ENCODE measurements at places on chromosomes 12 and 14.

GRCh38 chr12:131698286-131698685 lies 12.6 kb upstream of the SFSWAP start:
- no peak for DNase-seq

DNA sequence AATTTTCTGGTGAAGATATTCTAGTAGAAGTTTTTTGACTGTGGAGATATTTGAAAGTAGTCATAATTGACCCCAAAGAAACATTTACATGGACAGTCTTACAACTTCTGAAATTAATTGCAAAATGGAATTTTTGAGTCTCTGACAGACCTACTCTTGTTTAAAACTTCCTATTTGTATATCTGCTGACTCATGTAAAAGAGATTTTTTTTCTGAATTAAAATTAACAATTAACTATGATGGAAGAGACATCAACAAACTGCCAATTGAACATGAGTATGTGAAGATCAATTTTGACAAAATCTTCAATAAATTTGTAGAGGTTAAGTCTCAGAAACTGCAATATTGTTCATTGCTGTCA lies 108.5 kb upstream of the MAX start:
- no peak for DNase-seq

DNA sequence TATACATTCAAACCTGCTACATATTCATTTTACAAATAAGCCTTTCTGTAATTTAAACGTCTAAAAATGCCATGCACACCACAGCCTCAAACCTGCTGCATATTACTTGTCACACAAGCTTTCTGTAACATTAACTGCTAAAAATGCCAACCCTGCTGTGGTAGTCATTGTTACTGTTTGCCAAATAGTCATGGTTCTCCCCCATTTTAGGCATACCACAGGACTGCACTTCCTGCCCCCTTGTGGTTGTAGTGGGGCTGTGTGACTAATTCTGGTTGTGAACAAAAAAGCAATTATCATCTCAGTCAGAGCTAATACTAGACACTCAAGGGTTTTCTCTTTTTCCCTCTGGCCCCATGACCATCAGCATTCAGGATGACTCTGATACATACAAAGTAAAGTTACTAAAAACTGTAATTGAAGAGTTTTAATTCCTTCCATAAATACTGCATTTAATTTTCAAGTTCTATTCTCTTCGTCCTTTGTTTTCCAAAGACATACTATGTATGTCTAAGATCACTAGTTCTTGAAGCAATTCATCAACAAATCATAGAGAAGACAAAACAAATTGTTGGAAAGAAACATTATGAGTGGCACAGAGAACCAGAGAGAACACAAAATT lies 5.7 kb upstream of the SLC35F4 start:
- peak; percentile 87 for DNase-seq

DNA sequence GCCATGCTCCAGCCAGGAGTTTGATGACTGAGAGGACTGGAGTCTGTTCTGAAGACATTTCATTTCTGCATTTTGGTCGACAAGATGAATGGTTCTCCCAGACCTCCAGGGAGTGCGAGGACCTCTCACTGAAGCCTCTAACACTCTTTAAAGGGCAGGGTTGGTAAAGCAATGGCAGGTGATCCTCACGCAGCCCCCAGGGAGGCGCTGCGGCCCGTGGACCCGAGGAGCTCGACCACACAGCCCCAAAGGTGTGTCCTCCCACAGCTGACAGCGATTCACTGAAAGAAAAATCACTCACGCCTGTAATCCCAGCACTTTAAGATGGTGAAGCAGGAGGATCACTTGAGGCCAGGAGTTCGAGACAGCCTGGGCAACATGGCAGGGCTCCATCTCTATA lies 183.8 kb upstream of the SFSWAP start:
- DNase-seq: no peak

DNA sequence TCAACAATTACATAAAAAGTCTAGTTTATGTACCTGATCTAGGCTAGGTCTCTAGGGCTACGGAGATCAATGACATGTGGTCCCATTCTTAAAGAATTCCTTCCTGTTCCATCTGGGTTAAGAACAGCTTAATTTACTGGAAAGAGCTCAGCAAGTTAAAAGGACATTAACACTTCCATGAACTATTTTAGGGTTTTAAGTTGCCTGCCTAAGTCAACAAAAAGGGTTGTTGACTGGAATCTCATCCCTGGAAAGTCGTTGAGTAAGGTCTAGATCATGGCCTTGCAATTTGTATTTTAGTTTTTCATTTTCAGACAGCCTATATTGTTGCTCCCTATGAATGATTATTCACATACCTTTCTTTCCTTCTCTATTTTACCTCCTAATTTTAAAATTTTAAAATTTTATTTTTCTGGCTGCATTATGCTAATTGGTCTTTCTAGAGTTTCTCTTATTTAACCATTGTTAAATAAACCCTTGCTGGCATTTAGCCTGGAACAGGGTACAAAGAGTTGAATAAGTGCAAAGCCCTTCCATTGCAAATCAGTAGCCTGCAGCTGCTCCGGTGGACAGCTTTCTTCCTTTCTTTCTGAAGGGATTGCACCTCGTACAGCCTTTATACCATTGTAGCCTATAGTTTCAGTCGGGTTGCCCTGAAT lies 66.3 kb downstream of the VRK1 start:
- DNase-seq: no peak

GRCh38 chr14:73833530-73834260 lies 17.9 kb upstream of the PTGR2 start:
- DNase-seq: no peak

GRCh38 chr12:51759175-51759574 lies 89.3 kb downstream of the FIGNL2 start:
- no peak for DNase-seq

- peak; percentile 62 for DNase-seq
These were observed 20.6 kb upstream of the ITGA5 start for GRCh38 chr12:54439521-54440255.

- DNase-seq: no peak
These were observed 25.0 kb downstream of the GALNT8 start for GRCh38 chr12:4745249-4745648.

- no peak for DNase-seq
These were observed 111.2 kb downstream of the CAPZA3 start for GRCh38 chr12:18849080-18849479.

DNA sequence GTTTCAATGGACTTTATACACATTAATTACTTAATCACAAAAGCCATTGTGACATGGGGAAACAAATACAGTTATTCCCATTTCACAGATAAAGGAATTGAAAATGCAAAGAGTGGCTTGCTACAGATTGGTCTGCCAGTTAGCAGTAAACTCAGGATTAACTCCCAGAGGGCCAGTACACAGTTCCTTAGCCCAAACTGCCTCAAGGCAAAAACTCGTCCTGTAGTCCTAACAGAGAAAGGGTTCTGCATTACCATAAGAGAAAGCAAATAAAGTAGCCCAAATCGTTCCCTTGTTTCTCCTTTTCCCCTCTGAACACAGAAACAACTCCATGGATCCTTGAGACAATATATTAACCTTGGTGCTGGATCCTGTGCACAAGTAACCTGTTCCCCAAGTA lies 274.4 kb downstream of the LRIG3 start:
- DNase-seq: no peak

- no peak for DNase-seq
These were observed 113.2 kb downstream of the CAND1 start for GRCh38 chr12:67382241-67382871.

DNA sequence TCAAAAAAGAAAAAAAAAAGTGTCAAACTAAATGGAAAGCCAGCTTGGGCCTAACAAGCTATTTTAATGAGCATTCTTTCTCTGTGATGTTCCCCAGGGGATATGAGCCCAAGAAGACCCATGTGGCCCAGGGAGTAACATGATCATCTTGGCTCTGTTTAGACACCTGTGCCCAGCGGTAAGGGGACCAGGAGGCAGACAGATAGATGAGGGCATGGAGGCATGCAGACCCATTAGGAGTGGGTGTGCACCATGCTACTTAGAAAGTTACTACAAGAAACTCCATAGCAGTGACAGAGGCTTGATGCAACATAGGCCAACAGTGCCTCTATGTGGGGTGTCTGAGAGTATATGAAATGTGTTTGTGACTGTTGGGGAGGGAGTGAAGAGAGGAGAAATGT lies 3.1 kb upstream of the CREBL2 start:
- DNase-seq: peak; percentile 47

DNA sequence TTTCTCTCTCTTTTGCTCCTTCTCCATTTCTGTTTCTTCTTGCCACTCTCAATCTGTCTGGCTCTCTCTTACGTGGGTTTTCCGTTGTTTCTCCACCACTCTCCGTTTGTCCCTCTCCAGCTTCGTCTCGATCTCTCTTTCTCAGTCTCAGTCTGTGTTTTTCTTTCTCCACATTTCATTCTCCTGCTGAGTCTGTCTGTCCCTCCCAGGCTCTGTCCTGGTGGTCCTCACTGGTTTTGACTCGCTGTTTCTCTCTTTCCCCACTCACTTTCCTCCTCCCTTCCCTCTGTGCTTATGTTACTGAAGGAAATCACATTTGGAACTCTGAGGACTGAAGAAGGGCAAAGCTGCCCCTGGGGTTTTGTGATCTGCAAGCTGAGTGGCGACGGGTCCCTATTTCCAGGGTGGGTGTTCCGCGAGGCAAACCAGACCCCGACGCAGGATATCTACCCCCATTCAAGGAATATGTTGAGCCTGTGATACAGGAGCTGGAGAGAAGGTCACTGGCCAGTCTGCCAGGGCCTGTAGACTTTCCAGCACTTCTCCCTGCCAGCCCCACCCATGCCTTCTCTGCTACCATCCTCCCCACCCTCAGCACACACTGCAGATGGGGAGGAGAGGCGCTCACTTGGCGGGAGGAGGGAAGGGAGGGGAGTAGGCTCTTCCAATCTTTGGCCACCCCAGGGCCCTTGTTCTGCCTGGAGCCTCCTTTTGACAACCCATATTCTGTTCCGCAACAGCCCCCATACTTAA lies 102.7 kb upstream of the MAP1LC3B2 start:
- DNase-seq: no peak

GRCh38 chr12:113066813-113067400 lies 10.4 kb downstream of the DTX1 start:
- DNase-seq: no peak

DNA sequence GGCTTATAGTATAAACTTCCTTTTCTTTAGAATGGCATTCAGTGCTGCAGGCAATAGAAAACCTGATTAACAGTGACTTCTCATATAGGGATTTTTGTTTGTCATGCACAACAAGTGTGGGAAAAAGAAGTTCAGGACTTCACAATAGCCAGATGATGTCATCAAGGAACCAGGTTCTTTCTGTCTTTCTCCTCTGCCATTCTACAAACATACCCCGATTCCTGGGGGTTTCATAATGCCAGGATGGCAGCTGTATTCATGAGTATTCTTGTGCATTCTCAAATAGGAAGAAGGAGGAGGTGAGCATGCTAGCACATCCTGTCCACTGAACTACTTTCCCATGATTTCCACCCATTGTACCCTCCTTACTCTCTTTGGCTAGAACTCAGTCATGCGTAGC lies 182.7 kb upstream of the EEA1 start:
- DNase-seq: no peak

DNA sequence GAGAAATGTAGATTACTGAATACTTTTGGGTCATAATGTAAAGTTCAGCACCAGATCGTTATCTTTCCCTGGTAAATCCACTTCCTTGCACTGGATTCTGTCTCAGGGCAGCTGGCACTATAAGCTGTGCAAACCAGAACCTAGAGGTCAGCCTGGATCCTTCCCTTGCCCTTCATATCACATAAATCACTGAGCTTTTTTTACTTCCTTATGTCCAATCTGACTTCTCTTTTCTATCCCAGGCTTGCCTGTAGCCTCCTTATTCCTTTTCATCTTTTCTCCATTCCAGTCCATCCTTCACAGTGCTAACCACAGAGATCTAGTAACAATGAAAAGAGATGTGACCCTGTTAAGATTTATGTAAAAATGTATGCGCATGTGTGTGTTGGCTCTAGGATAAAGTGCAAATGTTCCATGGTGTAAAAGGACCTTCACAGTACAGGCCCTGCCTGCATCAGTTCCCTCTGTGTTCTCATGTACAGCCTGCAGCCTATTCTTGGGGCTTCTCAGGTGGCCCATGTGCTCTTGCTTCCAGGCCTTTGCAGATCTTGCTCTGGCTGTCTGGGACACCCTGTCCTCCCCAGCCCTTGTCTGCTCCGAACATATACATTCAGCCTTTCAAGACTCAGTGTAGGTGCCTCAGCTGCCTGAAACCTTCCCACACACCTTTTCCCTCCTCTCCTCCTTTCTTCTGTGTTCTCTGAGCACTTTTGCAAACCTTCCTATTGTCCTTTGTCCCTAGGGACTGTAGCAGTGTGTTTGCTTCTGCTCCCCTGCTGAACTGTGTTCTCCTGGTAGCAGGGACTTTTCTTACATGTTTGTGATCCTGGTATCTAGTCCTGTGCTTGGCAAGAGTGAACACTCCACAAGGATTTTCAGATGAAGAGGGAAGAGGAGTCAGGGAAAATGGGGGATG lies 30.0 kb downstream of the PELI2 start:
- no peak for DNase-seq

DNA sequence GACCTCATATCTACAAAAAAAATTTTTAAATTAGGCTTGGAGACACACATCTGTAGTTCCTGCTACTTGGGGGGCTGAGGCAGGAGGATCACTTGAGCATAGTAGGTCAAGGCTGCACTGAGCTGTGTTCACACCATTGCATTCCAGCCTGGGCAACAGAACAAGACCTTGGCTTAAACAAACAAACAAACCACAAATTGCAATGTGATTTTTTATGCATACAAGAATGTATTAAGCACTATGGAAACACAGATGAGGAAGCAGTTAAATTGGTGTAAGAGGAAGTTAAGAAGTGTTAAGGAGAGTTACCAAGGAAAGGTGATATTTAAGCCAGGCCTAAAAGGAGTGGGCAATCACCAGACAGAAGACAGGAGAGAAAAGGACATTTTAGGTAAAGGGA lies 83.6 kb upstream of the HECTD1 start:
- no peak for DNase-seq

- no peak for DNase-seq
These were observed 202.3 kb upstream of the G2E3 start for GRCh38 chr14:30356438-30357202.

DNA sequence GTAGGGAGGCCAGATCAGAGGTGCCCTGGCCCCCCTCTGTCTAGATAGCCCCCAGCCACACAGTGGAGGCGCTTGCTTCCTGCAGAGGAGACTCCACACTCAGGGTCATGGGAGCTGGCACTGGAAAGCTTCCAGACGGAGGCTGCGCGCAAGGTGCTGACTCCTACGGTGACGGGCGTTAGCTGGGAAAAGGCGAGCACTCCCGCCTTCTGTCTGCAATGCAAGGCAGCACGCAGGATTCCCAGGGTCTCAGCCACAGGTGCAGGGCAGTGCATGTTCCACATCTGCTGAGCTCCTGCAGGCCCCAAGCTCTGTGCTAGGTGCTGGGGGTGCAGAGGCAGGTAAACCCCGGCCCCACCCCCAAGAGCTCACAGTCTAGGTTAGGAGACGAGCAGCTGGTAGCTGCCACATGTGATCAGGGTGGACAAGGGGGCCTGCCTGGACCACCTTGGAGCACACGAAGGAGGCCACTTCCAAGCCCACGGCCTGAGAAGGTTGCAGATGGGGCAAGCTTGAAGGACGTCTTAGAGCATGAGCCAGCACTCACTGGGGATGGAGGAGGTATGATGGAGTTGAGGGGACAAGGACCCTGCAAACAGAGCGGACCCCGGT lies 310.9 kb upstream of the DIO3 start:
- no peak for DNase-seq
